ENCODE measurements at places on chromosomes 12 and 14.
A peak's percentile ranks its signal among the peaks of the same experiment; 100 is the strongest.

DNA sequence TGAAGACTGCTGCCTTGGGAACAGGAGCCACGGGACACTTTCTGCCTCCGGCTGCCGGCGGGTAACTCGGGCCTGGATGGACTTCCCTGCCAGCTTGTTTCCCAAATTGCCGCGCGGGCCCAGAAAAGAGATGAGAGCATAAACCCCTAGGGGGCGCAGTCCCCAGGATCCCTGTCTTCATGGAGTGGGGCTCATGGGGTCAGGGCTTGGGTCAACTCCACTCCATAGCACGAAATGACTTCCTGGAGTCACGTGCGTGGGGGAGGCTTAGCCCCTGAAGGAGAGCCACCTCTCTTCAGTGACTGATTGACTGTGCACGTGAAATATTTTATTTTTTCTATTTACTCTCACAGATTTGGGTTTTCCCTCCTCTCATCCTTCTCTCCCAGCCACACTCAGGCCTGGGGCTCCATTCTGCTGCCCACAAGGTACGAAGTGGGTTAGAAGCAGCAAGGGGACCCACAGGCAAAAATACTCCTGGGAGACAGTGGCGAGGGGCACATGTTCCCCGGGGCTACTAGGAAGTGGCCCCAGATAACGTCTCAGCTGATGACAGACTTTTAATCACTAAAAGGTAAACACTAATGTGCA, 10.0 kb downstream of the PGF start:
- DNase-seq = peak; percentile 67

- DNase-seq = no peak
Measured at GRCh38 chr14:93462479-93462878, 31.7 kb downstream of the UNC79 start.

- no peak for DNase-seq
Measured at GRCh38 chr12:97912943-97913342, 450.3 kb downstream of the RMST start.

DNA sequence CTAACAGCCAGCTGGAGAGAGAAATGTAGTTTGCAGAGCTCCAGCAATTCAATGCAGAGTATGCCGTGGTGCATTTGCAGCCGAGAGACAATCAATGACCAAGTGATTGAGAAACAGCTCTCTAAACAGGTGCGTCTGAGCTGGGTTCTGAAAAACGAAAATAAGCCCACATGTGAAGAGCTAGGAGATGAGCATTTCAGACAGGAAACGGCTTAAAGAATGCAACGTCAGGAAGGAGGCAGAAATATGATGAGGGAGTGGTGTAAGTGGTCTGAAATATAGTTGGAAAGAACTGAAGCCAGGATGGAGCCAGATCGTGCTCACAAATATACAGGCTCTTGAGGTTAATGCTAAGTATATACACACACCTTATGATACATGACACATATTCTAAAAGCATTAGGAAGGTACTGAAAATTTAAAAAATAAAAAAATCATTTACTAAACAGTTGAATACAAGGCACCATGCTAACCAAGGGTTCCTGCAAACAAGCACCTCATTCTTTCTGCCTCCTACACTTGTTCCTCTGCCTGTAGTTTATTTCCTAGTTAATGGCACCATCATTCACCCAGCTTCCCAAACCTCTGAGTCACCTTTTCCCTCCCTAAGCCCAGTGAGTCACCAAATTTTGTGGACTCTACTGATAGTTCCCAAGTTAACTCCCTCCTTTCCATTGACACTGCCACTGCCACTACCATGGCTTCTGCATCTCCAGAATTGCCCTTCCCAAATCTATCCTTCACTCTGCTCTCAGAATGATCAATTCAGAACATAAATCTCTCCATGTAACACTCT, 2.3 kb upstream of the GARIN2 start:
- DNase-seq = peak; percentile 21

GRCh38 chr12:130333341-130333740, 4.3 kb upstream of the PIWIL1 start:
- DNase-seq = no peak

DNA sequence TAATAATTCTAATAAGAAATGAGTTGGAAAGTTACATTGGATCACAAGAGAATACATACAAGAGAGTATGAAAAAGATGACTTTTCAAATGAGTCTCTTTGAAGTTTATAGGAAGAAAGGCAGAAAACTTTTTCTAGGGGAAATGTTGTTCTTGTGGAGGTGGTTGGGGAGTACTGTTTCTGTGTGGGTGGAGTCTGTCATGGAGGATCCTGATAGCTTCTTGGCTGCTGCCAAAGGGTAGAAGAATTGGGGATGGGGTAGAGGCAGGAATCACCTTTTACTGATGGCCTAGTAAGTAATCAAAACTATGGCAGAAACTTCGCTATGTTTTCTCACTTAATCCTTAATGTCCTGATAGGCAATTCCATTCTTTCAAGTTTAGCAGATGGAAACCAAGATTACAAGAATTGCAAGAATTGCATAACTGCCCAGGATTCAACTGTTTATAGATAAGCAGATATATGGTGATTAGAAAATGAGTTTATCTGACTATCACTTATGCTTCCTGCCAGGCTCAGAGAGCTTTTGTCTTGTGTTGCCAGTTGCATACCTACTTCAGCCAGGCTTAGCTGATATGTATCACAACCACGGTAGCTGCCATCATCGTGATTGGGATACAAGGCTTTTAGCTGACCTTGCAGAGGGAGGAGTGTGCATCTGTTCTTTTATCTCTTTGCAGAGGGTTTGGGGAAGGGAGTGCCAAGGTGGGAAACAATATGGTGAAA, 463.9 kb downstream of the TMTC2 start:
- no peak for DNase-seq

Data from HEK293T (cell line).